PC-9 (cell line): ENCODE measurements at places on chromosomes 16 and 17. TPM values are rescaled to one million over a fixed set of nuclear protein-coding genes. Genes with fewer than 3 reads are reported as not detected.

GRCh38 chr16:66996983-66997358, 8.6 kb downstream of the CES4A start:
- no peak for DNase-seq

- DNase-seq: no peak
Observed at GRCh38 chr16:29649588-29650494, 13.2 kb upstream of the SPN start.

DNA sequence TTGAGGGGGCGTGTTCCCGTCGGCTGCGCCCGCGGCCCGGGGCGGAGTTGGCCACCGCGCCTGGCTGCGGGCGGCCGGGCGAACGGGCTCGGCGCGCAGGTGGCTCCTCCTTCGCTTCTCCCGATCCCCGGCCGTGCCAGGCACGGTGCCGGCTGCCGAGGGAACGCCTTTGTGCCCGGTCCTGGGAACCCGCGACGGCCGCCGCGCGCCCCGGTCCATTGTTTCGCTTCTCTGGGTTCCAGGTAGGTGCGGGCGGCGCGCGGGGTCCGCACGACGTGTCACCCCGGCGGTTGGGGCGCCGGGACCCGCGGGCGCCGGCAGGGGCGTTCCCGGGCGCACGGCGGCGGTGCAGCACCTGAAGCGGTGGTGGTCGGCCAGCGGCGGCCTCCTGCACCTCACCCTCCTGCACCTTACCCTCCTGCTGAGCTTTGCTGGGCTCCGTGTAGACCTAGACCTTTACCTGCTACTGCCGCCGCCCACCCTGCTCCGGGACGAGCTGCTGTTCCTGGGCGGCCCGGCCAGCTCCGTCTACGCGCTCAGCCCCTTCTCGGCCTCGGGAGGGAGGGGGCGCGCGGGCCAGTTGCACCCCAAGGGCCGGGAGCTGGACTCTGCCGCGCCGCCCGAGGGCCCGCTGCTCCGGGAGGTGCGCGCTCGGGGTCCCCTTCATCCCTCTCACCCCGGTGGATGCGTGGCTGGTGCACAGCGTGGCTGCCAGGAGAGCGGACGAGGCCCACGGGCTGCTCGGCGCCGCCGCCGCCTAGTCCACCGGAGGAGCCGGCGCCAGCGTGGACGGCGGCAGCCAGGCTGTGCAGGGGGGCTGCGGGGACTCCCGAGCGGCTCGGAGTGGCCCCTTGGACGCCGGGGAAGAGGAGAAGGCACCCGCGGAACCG, 99.9 kb downstream of the EFCAB13 start:
- no peak for DNase-seq

GRCh38 chr16:3121851-3122467, 9.6 kb downstream of the ZNF205 start:
- no peak for DNase-seq

DNA sequence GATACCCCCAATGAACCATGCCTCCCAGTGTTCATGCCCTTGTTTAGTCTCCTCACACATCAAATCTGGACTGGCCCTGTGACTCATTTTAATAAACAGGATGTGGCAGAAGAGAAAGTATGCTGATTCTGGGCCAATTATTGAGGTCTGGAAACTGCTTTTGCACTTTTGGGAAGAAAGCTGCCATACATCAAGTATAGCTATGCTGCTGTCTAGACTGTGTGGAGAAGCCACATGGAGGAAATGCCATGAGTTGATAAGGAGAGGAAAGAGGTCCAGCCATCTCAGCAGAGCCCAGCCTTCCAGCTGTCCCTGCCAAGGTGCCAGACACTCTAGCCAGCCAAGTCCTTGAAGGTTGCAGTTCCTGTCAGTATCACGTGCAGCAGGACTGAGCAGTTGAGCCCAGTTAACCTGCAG, 16.7 kb downstream of the RPRML start:
- no peak for DNase-seq

- DNase-seq: no peak
Observed at GRCh38 chr17:48490451-48490892, 40.3 kb downstream of the HOXB1 start.

- no peak for DNase-seq
Observed at GRCh38 chr16:9055661-9056060, 35.8 kb upstream of the HAPSTR1 start.

GRCh38 chr16:66475232-66475631, 48.1 kb downstream of the BEAN1 start:
- DNase-seq: no peak

The TMEM235 gene
- not detected in 2 replicates for total RNA-seq

The ZNF213 gene
- 15.9 and 17.7 TPM in 2 replicates for total RNA-seq
